ENCODE measurements at places on chromosomes 3 and 15.

DNA sequence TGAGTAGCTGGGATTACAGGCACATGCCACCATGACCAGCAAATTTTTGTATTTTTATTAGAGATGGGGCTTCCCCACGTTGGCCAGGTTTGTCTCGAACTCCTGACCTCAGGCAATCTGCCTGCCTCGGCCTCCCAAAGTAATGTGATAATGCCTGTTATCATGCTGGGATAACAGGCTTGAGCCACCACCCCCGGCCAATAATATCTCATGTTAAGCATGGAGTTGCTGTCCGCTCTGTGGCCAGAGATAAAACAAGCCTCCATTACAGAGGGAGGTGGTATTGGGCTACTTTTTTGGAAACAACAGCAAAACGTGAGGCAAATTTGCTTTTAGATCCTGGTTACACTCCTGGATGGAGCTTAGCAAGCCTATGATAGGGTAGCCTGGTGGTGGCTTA is 32.9 kb upstream of the ALG1L2 start:
- no peak for DNase-seq

DNA sequence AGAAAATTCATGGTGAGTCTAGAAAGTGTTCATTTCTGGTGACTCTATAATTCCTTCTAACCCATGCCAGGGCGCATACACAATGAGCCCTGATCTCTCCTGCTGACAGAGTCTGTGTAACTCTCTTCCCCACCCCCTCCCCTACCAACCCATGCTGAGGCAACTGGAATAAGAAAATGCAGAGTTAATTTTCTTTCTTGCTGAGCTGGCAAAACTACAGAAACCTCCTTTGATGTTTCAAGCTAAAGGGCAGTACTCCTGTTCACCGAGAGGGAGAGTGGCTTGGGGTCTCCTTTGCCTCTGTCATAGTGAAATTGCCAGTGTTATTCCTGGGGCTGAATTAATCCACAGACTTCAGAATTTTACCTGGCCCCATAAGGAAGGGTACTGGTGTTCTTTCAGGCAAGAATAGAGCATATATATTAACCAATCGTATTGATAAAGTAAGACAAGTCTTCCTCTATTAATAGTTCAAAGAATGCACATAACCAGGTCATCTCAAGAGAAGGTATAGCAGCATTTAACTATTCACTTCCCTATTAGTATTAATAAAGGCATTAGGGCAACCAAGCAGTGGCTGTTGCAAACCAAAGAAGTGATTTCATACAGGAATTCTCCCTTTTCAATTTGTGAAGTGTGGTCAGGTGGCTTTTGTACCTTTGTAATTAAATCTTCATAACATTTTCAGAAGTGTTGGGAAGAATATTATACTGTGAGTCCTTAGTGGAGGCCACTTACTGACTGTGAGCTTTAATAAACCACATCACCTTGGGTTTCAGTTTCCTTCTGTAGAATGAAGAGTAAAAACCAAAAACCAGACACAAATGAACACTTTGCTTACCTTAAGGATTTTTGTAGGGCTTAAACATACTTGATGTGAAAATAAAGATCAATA is 4.1 kb downstream of the GAP43 start:
- DNase-seq = no peak

- no peak for DNase-seq
These were observed 16.0 kb downstream of the LPP start for GRCh38 chr3:188169830-188170455.

GRCh38 chr15:57949374-57949943 is 116.1 kb downstream of the ALDH1A2 start:
- DNase-seq = no peak

DNA sequence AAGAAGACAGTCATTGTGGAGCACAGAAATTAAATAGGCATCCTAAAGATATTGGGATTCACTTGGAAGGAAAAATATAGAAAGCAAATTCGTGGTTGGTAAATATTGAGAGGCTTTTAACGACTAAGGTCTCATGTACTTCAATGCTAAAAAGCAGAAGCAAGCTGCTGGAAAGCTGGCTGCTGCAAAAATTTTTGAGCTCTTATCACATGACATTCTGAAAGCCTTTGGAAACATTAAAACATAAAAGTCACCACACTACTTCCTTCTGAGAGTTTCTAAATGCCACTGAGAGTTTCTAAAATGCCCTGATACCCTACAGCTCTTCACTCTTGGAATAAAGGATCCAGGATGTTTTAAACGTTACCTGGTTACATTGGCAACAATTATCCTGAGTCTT is 39.0 kb upstream of the CBLB start:
- DNase-seq = peak; percentile 76

DNA sequence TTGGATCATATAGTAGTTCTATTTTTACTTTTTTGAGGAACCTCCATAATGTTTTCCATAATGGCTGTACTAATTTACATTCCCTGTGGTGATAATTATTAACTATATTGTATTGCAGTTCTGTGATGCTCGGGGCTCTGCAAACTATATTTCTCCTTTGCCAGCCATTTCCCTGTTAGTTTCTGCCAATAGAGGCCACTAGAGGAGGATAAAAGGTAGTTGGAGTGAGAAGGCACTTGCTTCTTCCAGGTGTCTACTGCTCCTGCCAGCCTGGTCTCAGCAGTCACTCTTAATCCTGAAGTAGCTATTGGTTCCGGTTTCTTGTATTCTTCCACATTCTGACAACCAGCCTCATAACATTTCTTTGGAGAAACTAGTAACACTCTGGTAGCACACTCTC is 233.9 kb upstream of the GBE1 start:
- no peak for DNase-seq

DNA sequence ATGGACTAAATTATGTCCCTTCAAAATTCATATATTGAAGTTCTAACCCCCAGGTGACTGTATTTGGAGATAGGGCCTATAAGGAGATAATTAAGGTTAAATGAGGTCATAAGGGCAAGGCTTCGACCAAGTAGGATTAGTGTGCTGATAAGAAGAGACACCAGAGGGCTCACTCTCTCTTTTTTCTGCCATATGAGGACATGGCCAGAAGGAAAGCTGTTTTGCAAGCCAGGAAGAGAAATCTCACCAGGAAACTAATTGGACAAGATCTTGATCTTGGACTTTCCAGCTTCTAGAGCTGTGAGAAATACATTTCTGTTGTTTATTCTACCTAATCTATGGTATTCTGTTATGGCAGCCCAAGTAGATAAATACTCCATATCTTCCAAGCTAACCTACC is 503.6 kb upstream of the NAALADL2 start:
- DNase-seq = peak; percentile 38

- DNase-seq = no peak
These were observed 71.3 kb downstream of the CMTM8 start for GRCh38 chr3:32309654-32310242.

DNA sequence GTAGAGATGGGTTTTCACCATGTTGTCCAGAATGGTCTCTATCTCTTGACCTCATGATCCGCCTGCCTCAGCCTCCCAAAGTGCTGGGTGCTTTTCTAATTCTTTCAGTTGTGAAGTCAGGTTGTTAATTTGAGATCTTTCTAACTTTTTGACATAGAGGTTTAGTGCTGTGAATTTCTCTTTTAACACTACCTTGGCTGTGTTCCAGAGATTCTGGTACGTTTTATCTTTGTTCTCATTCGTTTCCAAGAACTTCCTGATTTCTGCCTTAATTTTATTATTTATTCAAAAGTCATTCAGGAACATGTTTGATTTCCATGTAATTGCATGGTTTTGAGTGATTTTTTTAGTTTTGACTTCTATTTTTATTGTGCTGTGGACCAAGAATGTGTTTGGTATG is 63.5 kb upstream of the CCDC54 start:
- DNase-seq = no peak

DNA sequence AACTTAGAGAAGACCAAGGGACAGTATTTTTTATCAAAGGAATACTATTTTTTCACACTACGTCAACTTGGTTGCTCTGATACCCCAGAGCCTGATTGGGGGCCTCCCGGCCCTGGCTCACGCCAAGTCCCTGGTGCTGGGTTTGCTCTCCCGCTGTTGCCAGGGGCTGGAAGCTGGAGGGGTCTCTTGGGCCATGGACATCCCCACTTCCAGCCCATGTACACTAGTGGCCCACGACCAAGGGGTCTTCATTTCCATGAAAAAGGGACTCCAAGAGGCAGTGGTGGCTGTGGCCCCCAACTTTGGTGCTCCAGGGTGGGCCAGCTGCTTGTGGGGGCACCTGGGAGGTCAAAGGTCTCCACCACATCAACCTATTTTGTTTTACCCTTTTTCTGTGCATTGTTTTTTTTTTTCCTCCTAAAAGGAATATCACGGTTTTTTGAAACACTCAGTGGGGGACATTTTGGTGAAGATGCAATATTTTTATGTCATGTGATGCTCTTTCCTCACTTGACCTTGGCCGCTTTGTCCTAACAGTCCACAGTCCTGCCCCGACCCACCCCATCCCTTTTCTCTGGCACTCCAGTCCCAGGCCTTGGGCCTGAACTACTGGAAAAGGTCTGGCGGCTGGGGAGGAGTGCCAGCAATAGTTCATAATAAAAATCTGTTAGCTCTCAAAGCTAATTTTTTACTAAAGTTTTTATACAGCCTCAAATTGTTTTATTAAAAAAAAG is 20.3 kb upstream of the BSN start:
- DNase-seq = no peak

GRCh38 chr15:29123171-29123570 is 146.5 kb downstream of the NSMCE3 start:
- DNase-seq = no peak

- no peak for DNase-seq
These were observed 40.6 kb downstream of the TPRA1 start for GRCh38 chr3:127549826-127550467.

DNA sequence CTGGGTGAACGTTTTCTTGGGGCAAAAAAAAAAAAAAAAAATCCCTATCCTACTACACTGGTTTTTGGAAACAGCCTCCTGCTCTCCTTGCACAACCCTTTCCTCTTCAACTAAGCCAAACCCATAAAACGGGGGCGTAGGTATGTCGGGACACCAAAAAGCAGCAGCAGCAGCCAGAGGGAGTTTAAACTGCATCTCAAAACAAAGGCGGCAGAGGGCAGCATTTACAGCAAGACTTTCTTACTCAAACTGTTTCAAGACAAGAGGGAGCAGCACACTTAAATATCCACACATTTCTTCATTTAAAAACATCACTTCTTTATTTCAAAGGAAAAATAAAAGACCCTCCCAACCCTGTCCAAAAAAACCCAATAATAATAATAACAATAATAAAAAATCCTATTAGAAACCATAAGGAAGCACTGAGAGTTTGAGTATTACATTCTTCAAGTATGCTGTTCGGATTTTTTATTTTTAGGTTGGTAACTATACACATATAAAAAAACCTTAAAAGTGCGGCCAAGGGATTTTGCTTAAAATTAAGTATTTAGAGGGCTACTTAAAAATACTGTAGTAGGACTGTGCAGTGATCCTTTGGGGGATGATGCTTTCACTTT is 43.9 kb upstream of the PLXND1 start:
- DNase-seq = peak; percentile 83

GRCh38 chr15:72342385-72342784 is 22.4 kb upstream of the CELF6 start:
- peak; percentile 47 for DNase-seq

- DNase-seq = no peak
These were observed 247.7 kb downstream of the IL20RB start for GRCh38 chr3:137205394-137206045.

DNA sequence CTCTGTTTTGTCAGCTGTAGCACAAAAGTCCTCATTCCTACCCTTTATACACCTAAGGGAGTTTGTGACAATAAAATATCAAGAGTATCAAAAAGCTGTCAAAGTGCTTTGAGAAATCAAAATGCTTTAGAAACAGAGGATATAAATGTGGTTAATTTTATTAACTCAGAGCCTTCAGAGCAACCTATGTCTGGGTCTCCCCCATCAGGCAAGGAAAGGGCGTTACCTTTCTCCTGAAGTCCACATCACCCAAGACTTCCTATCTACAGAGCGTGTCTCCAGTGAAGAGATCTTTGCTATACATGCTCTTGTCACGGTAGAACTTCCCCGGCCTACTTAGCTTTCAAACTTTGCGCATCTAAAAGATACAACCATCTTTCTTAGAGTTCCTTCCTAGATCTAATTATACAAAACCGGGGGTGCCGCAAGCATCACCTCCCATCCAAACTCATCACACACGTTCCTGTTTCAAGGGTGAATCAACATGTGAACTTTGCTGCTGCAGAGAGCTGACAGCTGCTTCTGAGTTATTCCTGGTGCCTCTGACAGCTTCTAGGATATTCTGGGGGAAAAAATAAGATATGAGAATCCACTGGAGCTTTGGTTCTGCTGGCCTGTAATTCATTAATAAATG is 93.0 kb downstream of the RARB start:
- no peak for DNase-seq

- DNase-seq = no peak
These were observed 67.9 kb downstream of the CACNA2D2 start for GRCh38 chr3:50435371-50436113.

GRCh38 chr3:52242039-52242438 is 3.1 kb upstream of the TWF2 start:
- no peak for DNase-seq

- DNase-seq = no peak
These were observed 230.0 kb downstream of the KLF13 start for GRCh38 chr15:31556494-31557150.

DNA sequence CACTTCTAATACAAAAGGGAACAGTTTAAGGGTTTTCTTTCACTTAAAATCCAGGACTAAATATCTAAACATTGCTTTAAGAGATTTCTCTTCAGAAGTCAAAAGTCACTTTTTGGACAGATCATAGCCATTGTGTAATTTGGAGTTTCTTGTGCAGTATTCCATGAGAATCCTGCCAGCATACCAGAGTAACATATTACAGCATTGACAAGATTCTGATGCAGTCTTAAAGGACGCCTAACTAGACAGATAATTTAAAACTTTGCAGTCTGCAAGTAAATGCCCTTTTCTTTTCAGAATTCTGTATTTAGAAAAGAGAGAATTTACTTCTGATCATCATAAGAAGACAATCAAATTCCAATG is 17.5 kb upstream of the IGSF10 start:
- DNase-seq = no peak

- no peak for DNase-seq
These were observed 253.2 kb downstream of the NR2F2 start for GRCh38 chr15:96583671-96584070.

DNA sequence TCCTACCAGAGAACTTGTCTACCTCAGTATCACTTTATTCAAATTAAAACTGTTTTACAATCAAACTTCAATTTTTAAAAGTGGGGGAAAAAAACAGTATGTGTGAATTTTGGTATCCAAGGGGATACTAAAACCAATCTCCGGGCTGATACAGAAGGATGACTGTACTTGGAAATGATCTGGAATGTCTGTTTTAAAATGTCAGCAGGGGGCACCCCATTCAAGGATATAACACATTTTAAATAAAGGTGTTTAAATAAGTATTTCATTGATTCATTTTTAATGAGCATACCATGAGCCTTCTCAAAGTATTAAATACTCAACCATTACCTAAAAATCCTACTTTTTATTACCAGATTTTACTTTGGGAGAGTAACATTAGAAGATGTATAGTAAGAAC is 67.9 kb downstream of the ULK4 start:
- peak; percentile 65 for DNase-seq

Data from inflammatory macrophage treated with lipopolysaccharide for 1 hour (primary cell).